ENCODE measurements at places on chromosomes 12 and 14.

DNA sequence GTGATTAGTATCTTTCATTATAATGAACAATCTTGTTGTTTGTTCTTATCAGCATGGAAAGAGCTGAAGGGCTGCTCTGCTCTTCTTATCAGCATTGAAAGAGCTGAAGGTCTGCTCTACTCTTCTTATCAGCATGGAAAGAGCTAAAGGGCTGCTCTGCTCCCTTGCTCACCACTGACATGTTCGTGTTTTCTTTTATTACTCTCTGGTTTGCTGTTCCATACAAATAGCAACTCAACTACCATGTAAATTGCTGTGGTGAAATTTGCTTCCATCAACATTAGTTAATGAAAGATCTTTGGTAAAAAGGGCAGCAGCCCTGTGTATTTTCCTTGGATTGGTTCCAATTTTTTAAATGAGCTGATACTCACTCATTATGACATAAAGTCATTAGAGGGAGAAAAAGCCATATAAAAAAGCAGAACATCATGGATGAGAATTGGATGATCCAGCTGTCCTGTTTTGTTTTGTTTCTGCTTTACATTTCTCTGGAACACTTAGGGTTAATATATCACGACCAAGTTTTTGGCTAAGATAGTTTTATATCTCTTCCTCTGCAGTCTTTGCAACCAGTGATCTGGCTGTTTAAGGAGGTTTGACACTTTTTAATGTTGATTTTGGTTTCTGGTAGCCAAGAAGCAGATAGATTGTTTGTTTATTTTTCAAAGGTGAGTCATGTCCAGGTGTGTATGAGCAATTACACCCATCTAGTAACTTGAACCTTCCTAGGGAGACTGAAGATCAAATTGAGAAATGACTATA is 356.6 kb downstream of the CEP128 start:
- no peak for DNase-seq

GRCh38 chr12:129459886-129460285 is 443.9 kb downstream of the TMEM132D start:
- no peak for DNase-seq

GRCh38 chr12:120085920-120086645 is 30.5 kb downstream of the RAB35 start:
- no peak for DNase-seq

DNA sequence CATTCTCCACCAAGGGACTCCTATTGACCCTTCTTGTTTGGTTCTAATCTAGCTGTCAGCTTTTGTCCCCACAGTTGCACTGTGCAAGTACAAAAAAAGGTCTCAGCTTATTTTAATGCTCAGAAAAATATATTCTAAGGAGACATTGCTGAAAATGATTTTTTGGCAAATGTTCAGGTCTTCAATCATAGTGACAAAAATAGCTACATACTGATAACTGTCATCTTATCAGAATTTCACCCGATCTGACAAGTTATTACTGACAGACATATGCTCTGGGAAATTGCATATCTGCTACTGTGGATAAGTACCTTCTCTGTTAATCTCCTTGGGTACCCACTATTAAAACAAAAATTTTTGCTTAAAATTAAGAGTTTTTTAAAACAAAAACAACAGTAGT is 263.6 kb downstream of the FLRT2 start:
- no peak for DNase-seq

DNA sequence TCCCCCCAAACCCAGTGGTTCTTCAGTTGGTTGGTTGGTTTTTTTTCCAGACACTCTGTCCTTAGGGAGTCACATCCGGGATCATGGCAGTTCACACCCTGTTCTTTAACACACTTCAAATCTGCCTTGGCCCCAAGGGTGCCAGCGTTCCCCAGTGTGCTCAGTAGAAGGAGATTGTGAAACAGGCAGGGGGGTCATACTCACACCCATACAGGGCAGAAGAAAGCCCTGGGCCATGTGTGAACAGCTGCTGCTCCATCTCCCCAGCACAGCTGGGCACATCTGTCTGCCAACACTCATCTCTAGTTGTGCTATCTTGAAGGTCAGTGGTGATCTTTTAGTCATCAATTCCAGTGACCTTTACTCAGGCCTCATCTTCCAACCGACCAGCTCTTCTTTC is 64.4 kb upstream of the FUT8 start:
- no peak for DNase-seq

- DNase-seq: no peak
Measured at GRCh38 chr12:32502693-32503502, 103.5 kb downstream of the FGD4 start.

DNA sequence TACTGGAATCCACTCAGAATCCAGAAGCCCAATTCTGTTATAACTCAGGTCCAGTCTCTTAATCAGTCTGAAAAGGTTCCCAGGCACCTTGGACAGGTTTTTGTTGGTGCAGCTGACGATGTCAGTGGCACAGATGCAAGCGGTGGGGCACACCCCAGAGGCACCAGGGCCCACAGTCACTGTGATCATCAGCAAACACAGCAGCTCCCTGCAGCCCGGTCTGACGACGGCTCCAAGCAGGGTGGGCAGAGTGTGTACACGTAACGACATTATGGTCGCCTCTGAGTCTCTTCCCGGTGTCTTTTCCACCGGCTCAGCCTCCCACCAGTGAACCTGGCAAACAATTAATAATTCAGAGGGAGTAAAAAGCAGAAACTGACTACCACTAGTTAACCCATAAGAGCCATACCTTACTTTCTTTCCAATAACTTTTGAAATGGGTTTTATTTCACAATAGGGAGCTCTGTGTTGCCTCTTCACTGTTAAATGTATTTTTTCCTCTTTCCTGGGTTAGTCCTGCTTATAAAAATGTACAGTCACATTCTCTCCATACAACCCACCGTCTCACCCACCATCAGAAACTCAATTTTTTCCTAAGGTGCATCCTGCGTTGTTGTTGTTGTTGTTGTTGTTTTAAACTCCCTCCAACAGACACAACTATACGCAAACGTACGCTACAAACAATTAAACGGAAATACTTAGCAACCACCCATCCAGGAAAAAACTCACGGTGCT is 521 bp upstream of the PCED1B start:
- DNase-seq: peak; percentile 21

DNA sequence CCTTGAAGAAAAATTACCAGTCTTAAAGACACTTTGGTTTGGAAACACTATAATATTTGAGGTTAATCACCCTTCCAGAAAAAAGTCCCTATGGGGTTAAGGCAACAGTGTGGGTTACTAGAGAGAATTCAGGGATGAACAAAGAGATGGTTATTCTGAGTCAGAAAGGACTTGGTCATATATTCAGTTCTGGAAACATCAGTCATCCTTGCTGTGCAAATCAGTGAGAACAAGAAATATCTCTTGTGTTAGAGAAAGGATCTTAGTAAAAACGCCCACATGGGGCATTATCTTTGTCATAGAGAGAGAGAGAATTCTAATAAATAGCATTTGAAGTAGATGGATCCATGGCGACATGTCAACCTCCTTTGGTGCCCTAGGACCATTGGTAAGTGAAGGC is 59.4 kb upstream of the E2F7 start:
- DNase-seq: no peak

GRCh38 chr14:33764876-33765650 is 185.8 kb downstream of the EGLN3 start:
- no peak for DNase-seq

DNA sequence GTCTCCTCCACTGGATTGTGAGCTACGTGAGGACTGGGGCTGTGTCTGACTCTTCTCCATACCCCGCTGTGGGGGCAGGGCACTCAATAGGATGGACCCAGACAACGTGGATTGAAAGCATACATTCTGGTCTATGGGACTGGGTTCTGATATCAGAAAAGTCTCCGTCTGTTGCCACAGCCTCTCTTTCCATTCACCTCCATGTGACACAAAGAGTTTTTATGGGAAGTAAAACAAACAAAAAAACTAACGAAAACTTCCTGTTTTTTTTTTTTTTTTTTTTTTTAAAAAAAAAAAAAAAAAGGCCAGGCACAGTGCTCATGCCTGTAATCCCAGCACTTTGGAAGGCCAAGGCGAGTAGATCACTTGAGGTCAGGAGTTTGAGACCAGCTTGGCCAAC is 44.7 kb downstream of the SLC8A3 start:
- DNase-seq: no peak

DNA sequence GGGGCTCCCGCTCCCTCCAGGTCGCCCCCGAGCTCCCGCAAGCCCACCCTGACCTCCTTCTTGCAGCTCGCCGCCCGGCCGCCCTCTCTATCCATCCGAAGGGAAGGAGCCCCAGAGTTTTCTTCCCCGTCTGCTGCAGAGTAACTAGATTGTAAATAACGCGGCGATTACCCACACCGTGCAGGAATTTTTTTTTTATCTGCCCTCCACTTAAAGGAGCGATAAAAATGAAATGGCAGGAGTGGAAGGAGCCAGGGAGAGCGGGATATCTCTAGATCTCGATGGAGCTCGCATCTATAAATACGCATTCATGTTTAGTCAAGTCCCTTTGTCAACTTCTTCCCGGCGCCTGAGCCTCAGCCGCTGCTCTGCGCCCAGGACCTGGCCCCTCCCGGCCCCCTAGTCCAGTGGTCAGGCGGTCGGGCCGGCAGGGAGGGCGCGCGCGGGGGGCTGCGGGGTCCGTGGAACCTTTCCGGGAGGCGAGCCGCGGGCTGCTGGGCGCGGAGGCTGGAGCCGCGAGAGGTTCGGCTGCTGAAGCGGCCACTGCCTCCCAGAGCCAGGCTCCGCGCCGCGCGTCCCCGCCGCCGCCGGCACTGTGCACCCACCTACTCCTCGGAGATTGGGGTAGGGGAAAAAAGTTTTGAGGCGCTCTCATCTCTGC is 386.0 kb downstream of the BCAT1 start:
- DNase-seq: no peak

GRCh38 chr14:64865109-64865508 is 14.6 kb downstream of the SPTB start:
- DNase-seq: no peak

DNA sequence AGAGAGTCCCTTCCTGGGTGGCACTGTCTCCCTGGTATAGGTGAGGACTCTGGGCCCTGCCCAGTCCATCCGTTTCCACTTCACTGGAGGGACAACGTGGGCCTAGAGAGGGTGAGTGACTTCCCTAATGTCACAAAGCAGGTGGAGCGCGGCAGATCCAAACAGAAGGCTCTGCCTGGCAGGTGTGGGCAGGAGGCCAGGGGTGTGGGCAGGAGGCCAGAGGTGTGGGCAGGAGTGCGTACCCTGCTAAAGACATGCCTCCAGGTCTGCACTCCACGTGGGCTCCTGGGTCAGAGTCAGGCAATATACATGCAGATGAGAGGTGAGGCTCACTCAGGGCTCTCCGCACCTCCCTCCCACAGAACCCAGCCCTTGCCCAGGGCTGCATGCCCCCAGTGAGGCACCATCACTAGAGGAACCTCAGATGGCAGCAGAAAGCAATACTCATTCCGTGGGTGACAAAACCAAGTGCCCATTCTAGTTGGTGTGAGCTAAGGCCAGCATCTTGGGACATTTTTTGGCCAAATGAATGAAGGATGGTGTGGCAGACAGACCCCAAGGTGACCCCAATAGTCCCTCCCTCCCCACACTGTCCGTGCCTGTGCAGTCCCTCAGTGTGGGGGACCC is 271.6 kb upstream of the RTL1 start:
- DNase-seq: no peak

All from activated T-cell treated with anti-CD3 and anti-CD28 coated beads for 4 hours (primary cell).